ENCODE measurements at places on chromosomes 4 and X.

DNA sequence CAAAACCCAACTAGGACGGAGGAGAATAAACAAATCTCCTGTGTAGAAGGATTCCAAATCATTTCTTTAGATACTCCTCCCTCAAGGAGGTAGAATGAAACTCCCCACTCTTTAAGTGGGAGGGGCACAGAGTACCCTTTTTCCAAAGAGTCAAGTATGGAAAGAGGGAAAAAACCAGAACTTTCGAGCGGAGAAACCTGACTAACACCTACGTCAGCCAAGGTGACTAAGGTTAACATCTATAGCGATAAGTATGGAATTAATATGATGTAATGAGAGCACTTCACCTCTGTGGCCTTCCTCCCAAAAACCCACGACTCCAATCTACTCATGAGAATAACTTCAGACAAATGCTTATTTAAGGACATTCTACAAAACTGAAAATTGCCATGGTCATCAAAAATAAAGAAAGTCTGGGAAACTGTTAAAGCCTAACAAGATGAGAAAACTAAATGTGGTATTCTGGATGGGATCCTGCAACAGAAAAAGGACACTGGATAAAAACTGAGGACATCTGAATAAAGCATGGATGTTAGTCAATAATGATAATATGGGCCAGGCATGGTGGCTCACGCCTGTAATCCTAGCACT is 157.0 kb upstream of the MAP3K15 start:
- DNase-seq, result no peak

- peak; percentile 50 for DNase-seq
These were observed 54.5 kb upstream of the C1QTNF7 start for GRCh38 chr4:15373363-15373762.

GRCh38 chr4:2172161-2172560 is 69.8 kb downstream of the HAUS3 start:
- no peak for DNase-seq

DNA sequence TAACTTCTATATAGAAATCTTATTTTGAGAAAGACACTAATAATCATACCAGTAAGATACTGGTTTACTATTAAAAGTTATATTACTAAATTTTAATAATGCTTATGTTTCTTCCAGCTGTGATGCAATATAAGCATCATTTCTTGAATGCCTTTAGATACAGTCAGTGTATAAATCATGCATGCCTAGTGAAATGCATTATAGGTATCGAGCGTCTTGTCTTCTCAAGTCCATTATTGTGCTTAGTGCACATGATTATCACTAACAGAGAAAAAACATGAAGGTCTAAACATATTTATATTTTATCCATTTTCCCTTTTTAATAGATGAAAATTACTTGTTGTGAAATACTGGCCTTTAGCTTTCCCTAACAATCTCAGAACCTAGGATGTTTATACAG is 1021.5 kb upstream of the AGA start:
- no peak for DNase-seq

GRCh38 chr4:5708449-5709206 is at the start of gene EVC2:
Gene EVC2 (minus strand): TSS chr4:5708559. CDS start chr4:5708513, 46 bp downstream.
- peak; percentile 80 for DNase-seq

- DNase-seq, result peak; percentile 61
These were observed 558.9 kb downstream of the SPOCK3 start for GRCh38 chr4:166675411-166675810.

DNA sequence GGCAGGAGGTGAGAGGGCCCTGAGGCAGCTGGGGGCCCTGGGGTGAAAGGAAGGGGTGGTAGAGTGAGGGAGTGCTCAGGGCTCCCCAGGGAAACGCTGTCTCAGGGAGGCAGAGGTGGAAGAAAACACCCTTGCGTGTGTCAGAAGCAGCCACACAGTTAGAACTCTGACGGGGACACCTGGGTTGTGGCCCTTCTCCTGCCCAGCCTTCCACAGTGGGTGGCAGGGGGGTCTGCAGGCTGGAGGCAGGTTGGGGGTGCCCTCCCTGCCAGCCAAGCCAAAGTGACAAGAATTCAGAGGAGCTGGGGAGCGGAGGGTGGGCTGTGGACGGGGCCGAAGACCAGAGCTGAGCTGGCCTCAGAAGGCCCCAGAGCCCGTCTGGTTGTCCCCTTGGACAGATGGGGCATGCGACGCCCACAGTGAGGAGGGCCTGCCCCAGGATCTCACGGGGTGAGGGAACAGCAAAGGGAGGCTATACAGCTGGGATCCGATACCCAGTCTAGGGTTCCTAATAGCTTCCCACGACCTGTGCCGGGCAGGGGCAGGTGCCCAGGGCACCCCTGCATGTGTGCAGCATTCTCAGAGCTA is 105.2 kb upstream of the ADRA2C start:
- no peak for DNase-seq

GRCh38 chr4:148330161-148330560 is 112.1 kb downstream of the NR3C2 start:
- DNase-seq, result no peak
